Fibroblast of gingiva (primary cell): ENCODE measurements at places on chromosomes 3 and 15.

- peak; percentile 75 for DNase-seq
Measured at GRCh38 chr3:11774296-11774877, 72.3 kb downstream of the TAMM41 start.

DNA sequence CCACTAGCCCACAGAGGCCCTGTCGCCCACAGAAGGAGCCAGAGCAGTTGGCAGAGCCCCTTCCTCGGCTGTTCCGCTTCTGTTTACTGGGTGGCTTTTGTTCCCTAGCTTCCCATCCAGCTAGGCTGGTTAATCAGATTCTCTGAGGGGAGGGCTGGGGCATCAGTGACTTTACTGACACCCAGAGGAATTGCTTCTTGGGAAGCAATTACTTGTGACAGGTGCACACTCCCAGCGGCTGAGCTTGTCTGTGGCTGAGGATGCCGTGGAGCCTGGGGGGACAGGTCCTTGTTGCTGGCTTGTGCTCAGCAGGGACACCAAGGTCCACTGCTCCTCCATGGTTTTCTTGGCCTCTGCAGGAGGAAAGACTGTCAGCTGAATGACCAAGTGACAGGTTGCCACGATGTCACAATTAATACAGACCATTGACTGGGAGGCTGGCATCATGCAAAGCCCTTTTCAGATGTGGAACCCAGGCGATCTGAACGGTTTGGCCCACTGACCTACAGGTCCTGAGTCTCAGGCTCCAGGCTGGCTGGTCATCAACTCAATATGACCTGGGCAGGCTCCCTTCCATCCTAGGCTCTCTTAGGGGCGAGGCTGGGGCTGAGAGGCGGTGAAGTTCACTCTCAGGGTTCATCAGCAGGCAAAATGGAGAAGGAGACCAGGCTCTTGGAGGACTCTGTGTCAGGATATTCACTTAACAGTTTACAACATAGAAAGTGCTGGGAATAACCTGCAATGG, 31.8 kb upstream of the SFMBT1 start:
- no peak for DNase-seq

- DNase-seq, result no peak
Measured at GRCh38 chr3:13493867-13494441, 13.8 kb downstream of the HDAC11 start.

DNA sequence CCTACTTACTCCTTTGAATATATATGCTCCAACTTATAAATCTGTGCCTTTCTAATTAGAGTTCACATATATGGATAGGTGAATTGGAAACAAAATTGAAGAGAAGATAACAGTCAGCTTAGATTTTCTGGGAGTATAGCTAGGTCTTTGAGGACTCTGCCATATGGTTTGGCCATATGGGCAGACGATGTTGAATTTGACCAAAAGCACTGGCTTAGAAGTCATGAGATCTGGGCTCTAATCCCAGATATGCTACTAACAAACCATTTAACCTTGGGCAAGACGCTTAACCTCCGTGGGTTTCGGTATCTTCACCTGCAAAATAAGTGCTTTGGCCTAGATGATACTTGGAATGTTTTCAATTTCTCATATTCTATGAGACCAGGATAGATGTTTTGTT, 154.1 kb downstream of the LSAMP start:
- no peak for DNase-seq

GRCh38 chr3:179788996-179789395, 136.2 kb downstream of the USP13 start:
- no peak for DNase-seq

DNA sequence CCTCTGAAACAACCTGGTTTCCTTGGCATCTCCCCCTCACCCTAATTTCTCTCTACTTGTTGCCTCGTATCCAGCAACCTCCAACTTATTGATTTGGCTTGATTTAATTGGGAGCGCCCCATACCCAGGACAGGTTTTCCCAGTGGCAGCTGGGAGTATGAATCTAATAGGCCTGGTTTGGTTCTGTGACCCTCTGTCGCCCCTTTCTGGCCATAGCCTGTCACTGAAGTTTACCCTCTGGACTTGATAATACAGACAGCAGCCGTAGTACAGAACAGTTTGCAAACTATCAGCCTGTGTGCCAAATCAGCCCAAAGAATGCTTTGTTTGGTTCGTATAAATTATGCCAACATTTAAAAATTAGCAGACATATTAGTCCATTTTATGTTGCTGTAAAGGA, 525.1 kb upstream of the GOLIM4 start:
- DNase-seq, result no peak

DNA sequence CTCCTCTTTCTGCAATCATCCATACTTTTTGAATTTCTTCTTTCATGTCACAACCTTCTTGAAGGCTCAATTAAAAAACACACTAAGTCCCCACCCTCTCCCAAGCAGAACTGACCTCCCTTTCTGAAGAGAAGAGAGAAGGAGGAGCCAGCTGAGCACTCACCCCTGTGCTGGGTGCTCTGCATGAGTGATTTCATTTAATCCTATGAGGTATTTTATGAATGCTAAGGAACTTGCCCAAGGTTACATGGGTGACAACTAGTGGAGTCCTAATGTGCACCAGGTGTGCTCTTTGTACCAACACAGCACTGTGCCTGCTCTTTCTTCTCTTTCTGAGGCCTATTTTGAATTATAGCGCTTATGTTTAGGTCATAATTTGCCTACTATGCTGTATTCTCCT, 135.6 kb downstream of the DUT start:
- no peak for DNase-seq

GRCh38 chr3:5767304-5767703, 579.8 kb downstream of the EDEM1 start:
- DNase-seq, result no peak

DNA sequence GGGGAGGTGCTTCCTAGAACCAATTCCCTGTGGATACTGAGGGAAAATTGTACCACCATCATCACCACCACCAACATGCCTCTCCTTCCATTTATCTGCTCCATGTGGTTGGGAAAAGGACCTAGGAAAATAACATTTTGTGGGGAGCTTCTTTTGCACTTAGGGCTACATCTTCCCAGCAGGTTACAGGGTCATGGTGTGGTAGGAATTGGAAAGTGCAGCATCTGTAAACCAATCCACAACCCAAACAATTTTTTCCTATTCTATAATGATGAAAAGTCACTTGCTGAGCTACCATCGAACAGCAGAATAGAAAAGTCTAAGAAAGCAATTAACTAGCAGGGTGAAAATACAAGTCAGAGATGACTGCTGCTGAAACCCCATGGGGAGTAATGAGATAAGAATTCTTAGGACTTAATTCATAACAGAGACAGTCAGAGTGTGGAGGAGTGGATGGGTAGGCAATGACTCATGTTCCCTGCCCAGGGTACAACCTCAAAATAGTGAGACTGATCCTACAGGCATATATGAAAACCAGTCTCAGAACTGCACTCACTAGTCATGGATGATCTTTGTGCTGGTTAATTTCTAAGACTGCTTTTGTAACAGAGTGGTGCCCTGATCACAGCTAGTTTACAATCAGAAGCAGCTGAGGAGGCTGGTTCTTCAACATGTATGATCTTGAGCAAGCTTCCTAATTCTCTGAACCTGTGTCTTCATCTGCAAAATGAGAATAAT, 38.1 kb upstream of the LEKR1 start:
- peak; percentile 90 for DNase-seq

DNA sequence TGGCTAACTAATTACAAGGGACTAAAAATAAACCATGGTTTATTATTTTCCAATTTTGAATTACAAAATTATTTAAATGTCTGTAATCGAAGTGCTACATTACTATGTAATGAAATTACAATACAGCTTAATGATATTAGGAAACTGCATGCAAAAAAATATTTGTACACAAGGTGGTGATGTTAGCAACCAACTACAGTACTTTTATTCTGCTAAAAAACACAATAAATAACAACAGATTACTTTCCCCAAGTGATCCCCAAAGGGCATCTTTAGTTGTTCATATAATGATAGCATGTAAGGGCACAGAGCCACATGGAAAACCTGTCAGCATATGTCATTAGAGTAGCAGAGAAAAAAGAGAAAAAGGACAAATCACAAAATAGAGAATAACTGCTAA, 147.5 kb upstream of the SOX2 start:
- no peak for DNase-seq
